ENCODE measurements at places on chromosomes 1 and 21. TPM values are rescaled to one million over a fixed set of nuclear protein-coding genes. Genes with fewer than 3 reads are reported as not detected.

DNA sequence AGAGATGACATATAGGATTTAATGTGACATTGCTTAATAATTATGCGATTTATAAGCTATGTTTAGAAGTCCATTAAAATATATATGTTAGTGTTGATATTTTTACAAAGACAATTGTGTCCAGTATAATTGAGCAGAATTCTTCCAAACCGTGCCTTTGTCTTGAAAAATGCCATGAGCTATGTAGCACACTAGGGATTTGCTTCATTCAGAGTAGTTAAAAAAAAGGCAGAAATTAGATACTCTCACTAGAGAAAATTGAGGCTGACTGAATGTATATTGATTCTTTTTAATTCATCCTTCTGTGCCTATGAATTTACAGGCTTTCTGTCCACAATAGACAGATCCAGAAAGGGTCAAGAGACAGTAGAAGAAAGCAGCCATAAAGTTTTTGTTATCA, 429.0 kb downstream of the NEGR1 start:
- DNase-seq, result no peak

- DNase-seq, result no peak
Observed at GRCh38 chr1:114310695-114311271, 157.1 kb upstream of the SYT6 start.

- no peak for DNase-seq
Observed at GRCh38 chr1:22741118-22741517, 30.5 kb downstream of the EPHB2 start.

- no peak for DNase-seq
Observed at GRCh38 chr1:109807822-109808680, 44.3 kb upstream of the EPS8L3 start.

GRCh38 chr21:30104241-30104640, 62.4 kb downstream of the CLDN17 start:
- DNase-seq, result no peak

SRGAP2C gene
- 26.3 TPM for total RNA-seq

DNA sequence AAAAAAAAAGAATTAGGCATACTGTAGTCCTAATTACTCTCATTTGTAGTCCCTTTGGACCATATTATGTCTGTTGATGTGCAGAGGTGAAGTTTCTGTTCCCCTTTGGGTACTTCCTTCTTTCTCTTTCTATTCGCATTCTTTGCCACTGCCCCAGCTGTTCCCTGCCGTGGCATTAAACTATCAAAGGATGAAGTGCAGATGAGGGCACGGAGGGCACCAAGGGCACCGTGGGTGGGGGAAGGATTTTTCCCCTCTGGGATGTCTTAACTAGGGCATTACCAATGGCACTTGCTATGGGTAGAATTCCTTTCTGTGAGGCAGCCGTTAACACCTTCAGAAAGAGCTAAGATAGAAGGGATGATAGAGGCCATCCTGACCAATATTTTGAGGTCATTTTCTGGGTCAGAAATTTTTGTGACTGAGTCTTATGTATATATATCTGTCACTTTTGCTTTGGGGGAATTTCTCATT, 4.9 kb upstream of the MAPKAPK2 start:
- no peak for DNase-seq

- DNase-seq, result no peak
Observed at GRCh38 chr1:244876228-244876910, 12.0 kb upstream of the HNRNPU start.

DNA sequence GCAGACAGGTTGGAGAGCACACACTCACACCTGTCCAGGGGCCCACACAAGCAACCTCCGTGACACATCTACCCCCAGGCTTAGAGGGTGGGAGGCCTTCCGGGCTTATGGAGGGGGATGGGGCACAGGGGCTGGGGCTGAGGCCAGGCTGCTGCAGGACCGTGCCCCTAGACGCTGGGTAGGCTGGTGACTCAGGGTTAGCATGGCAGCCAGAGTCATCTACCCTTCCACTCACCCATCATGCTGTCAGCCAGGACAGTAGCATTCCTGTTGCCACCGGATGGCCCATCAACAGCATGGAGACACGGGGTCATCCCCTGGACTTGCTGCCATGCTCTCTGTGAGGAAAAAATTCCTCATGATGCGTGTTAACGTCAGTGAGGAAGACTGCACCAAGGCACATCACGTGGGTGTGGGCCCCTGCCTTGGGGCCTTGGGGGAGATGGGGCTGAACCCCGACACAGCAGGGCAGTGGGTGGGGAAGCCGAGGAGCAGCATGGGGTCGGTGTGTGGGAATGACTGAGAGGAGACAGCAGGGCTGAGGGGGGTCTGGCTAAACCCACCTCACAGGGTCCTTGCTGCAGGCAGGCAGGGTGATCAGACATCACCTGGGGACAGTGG, 52.8 kb downstream of the WNT9A start:
- no peak for DNase-seq

DNA sequence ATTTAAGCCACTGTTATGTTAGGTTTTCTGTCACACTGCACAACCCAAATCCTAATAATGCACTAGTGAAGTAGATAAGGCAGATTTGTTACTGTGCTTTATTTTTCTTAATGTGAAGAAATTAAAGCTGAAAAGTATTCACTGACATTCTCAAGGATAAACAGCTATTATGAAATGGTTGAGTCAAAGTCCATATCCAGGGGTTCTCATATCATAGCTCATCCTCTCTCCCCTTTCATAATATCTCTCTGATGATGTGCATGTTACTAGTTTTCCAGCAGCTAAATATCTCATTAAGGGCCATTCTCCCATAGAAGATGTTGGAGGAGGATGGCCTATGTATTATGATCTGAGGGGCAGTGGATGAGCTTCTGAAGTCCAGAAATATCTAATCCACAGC, 53.6 kb upstream of the CCDC190 start:
- no peak for DNase-seq

DNA sequence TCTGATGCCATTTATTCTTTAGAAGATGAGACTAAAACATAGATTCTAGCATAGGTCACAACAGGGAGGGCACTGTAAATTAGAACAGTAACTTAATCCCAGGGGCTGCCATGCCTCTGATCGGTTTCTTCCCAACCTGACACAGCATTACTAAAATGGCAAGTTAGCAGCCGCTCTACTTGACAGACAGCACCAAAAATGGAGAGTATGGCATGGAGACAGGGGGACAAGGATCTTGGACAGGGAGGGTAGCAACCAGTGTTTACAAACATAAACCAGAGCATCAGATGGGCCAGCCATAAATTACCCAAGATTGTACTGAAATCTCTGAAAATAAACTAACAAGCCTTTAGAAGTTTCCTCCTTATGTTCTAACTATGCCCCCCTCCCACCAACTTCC, 5.9 kb downstream of the DUSP10 start:
- no peak for DNase-seq

DNA sequence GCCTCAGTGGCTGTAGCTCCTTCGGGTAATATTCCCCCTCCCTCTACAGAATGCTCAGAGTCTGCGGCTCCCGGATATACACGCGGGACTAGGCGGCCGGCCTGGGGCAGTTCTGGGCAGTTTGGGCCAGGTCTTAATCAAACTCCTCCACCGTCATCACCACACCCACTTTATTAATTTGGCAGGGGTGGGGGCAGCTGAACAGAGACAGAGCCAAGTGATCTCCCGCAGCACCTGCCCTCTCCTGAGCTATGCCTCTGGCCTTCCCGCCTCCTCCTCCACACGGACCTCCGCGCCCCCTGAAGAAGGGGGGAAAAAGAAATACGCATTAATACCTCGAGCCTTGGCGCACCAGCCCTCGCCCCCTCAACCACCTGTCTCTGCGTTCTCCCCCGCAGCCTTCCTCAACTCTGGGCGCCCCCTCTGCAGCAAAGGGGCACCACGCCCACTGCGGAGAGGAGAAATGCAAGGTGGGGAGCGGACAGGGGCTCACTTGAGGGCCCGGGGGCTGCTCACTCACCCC, 42.6 kb downstream of the CD34 start:
- DNase-seq, result peak; percentile 88

Measured in ureter (tissue), 1 donor.